ENCODE measurements at places on chromosomes 2 and 18. TPM values are rescaled to one million over a fixed set of nuclear protein-coding genes. Genes with fewer than 3 reads are reported as not detected.

The IL36G gene
- not detected for total RNA-seq

- H3K27me3 ChIP-seq = no peaks in the 10 kb centered on the region
- no peaks in the 10 kb centered on the region for H3K4me1 ChIP-seq
- H3K36me3 ChIP-seq = no peaks in the 10 kb centered on the region
- H3K27ac ChIP-seq = no peak overlapping the region
Measured at GRCh38 chr2:95068256-95068655, 42.7 kb downstream of the MAL start.

- H3K36me3 ChIP-seq = no peaks in the 10 kb centered on the region
- H3K4me3 ChIP-seq = no peak overlapping the region
- H3K4me1 ChIP-seq = no peaks in the 10 kb centered on the region
- H3K27ac ChIP-seq = no peak overlapping the region
- peak; percentile 22 for DNase-seq
Measured at GRCh38 chr2:134657650-134658250, 61.0 kb downstream of the TMEM163 start.

The CCT7 gene
- total RNA-seq = 362 TPM

GRCh38 chr2:223724861-223725260 lies 112.5 kb downstream of the AP1S3 start:
- peaks cover 30% of the 10 kb centered on the region for H3K4me1 ChIP-seq
- H3K27me3 ChIP-seq = no peaks in the 10 kb centered on the region
- peak overlapping the region; percentile 33 for H3K4me3 ChIP-seq
- peak overlapping the region; percentile 91 for H3K27ac ChIP-seq

- no peaks in the 10 kb centered on the region for H3K27me3 ChIP-seq
- no peak overlapping the region for H3K27ac ChIP-seq
- no peak for DNase-seq
- no peaks in the 10 kb centered on the region for H3K36me3 ChIP-seq
- H3K4me1 ChIP-seq = no peaks in the 10 kb centered on the region
- no peak overlapping the region for H3K4me3 ChIP-seq
Measured at GRCh38 chr2:80019571-80020460, 284.7 kb downstream of the LRRTM1 start.

- no peaks in the 10 kb centered on the region for H3K36me3 ChIP-seq
- no peaks in the 10 kb centered on the region for H3K4me1 ChIP-seq
- H3K4me3 ChIP-seq = no peak overlapping the region
- peaks cover 12% of the 10 kb centered on the region for H3K27me3 ChIP-seq
- H3K27ac ChIP-seq = no peak overlapping the region
- DNase-seq = no peak
Measured at GRCh38 chr2:98946855-98947254, 10.8 kb upstream of the CRACDL start.

The C2orf80 gene
- not detected for total RNA-seq

- no peaks in the 10 kb centered on the region for H3K27me3 ChIP-seq
- H3K4me1 ChIP-seq = no peaks in the 10 kb centered on the region
- no peak for DNase-seq
- H3K27ac ChIP-seq = no peak overlapping the region
Measured at GRCh38 chr2:15253835-15254286, 307.3 kb downstream of the NBAS start.

- H3K36me3 ChIP-seq = no peaks in the 10 kb centered on the region
- no peak overlapping the region for H3K4me3 ChIP-seq
- H3K27ac ChIP-seq = no peak overlapping the region
- no peaks in the 10 kb centered on the region for H3K4me1 ChIP-seq
Measured at GRCh38 chr2:69652206-69652605, 8.7 kb upstream of the AAK1 start.

DNA sequence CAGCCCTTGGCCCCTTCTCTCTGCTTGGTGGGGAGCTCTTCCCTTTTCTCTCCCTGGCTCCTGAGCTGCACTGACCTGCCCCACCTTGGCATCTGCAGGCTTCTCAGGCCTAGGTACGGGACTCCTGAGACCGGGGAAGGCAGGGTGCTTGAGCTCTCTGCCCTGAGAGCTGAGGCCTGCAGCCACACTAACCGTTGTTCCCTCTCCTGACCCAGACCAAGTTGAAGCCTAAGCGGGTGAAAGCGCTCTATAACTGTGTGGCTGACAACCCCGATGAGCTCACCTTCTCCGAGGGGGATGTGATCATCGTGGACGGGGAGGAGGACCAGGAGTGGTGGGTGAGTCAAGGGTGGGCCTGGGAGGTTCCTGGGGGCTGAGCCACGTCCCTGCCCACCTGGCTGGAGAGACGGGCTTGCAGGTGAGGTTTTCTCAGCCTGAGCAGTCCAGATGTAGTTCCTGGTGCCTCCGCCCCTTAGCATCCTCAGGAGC lies 22.2 kb downstream of the ITGB1BP1 start:
- no peak overlapping the region for H3K27ac ChIP-seq
- no peak for DNase-seq
- H3K4me3 ChIP-seq = no peak overlapping the region
- H3K4me1 ChIP-seq = no peaks in the 10 kb centered on the region
- H3K36me3 ChIP-seq = peaks cover 17% of the 10 kb centered on the region

The C2orf78 gene
- total RNA-seq = not detected

The PLCD4 gene
- total RNA-seq = 3.1 TPM

DNA sequence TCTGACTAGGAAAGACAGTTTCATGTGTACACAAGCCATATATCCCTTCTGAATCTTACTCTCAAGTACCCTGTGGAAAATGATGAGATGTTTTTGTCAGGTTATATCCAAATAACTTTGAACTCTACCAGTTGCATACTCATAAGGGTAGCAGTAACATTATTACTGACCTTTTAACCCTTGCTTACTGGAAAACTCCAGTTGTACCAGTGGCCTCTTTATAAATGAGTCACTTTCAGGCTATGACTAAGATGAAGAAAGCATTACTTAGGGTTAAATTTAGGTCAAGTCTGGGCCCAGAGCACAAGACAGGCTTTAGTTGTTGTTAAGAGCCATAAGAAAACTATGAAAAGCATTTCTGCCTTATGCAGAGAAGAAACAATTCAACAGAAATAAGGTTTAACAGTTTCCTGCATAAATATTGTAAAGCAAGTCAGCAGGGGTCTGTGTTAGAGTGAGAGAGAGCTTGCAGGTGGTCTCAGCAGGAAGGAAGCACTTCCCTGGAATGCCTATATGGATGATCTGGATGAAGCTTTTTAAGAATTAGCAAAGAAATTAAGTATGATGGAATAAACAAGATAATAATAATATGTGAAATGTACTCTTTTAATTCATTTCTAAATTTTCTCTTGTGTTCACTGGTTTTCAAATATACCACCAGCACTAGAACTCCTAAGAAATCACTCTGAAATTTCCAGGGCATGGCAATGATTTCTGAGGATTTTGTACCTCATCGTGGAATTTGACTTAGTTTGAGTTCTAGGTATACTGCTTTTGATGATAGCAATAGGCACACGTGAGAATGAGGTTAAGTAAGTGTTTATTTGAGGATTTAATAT lies 126.6 kb downstream of the UBE2E3 start:
- H3K27ac ChIP-seq = peak overlapping the region; percentile 46
- H3K27me3 ChIP-seq = no peaks in the 10 kb centered on the region
- H3K36me3 ChIP-seq = no peaks in the 10 kb centered on the region
- DNase-seq = peak; percentile 81
- no peak overlapping the region for H3K4me3 ChIP-seq

GRCh38 chr2:101330253-101330933 lies 21.9 kb upstream of the RNF149 start:
- peak; percentile 83 for DNase-seq
- no peaks in the 10 kb centered on the region for H3K27me3 ChIP-seq
- H3K36me3 ChIP-seq = no peaks in the 10 kb centered on the region

DNA sequence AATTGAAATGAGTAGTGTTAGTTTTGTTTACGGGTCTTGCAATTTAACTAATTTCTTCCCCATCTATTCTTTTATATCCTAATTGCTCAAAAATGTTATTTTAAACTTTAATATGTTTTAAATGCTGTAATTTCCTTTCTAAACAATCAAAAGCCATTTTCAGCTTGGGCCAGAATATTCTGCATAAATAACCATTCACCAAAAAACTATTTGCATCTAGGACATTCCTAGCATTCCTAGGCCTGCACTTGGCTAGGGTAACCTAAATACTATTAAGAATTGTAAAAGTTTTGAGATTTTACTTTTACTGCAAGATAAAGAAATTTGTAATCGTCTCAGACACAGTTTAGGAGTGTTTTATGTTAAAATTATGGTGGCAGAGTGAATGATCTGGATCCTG lies 7.8 kb upstream of the ETAA1 start:
- H3K27ac ChIP-seq = peak overlapping the region; percentile 85
- peak; percentile 69 for DNase-seq
- H3K27me3 ChIP-seq = no peaks in the 10 kb centered on the region
- no peaks in the 10 kb centered on the region for H3K36me3 ChIP-seq
- H3K4me1 ChIP-seq = peaks cover 30% of the 10 kb centered on the region
- no peak overlapping the region for H3K4me3 ChIP-seq

DNA sequence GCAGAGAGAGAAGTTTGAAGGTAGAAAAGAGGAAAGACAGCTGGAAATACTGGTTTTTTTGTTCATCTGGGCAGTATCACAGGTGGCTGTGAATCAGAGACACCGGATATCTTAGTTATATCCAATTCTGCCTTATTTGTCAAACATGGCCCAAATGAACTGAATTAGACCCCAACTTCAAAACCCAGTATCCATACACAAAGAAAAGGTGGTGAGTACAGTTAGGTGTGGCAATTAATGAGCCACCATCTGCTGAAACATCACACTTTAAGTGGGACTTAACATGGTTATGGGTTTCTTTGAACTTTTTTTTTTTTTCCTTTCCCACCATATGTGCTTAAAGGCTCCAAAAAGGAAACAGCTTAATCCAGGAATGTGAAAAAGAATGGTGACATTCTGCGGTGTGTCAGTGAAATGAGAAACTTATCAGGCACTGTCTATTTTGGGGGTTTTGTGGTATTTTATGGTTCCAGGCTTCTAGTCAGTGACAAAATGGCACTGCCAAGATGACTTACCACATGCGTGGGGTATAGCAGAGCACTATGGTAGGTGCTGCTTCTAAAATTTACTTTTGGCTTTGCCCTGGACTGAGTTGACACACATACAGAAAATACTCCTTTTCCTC lies 5.0 kb upstream of the TMEM178A start:
- no peak for DNase-seq
- no peak overlapping the region for H3K4me3 ChIP-seq
- peaks cover 11% of the 10 kb centered on the region for H3K27me3 ChIP-seq

- no peak overlapping the region for H3K4me3 ChIP-seq
- H3K36me3 ChIP-seq = no peaks in the 10 kb centered on the region
- no peak overlapping the region for H3K27ac ChIP-seq
- DNase-seq = peak; percentile 48
- H3K27me3 ChIP-seq = no peaks in the 10 kb centered on the region
Measured at GRCh38 chr2:31401580-31401979, 13.0 kb downstream of the XDH start.

The IL1F10 gene
- not detected for total RNA-seq

DNA sequence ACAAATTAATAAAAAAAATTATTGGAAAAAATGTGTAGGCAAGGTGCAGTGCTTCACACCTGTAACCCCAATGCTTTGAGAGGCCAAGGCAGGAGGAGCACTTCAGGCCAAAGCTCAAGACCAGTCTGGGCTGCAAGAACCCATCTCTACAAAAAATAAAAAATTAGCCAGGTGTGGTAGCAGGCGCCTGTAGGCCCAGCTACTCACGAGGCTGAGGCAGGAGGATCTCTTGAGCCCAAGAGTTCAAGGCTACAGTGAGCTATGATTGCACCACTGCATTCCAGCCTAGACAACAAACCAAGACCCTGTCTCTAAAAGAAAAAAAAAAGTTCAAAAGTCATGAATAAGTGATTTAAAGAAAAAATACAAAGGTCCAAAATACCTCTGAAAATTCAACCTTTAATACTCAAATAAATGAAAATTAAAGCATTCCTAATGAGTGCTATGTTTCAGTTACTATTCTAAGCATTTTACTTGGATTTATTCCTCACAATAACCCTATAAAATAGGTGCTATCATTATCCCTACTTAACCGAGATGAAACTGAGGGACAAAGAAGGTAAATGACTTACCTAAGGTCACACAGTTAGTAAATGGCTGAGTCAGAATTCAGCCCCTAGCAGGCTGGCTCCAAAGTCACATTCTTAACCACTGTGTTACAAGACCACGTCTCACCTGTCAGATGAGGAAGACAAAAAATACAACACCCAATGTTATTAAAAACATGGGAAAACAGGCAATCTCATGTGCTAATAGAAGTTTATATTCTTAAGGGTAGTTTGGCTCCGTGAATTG lies 36.4 kb upstream of the PCBP1 start:
- H3K27me3 ChIP-seq = no peaks in the 10 kb centered on the region
- H3K27ac ChIP-seq = no peak overlapping the region
- H3K36me3 ChIP-seq = peaks cover 3% of the 10 kb centered on the region
- no peak for DNase-seq

- no peak overlapping the region for H3K27ac ChIP-seq
- peaks cover 2% of the 10 kb centered on the region for H3K4me1 ChIP-seq
- H3K4me3 ChIP-seq = no peak overlapping the region
- peak; percentile 71 for DNase-seq
Measured at GRCh38 chr18:33231474-33232317, 208.8 kb downstream of the CCDC178 start.

DNA sequence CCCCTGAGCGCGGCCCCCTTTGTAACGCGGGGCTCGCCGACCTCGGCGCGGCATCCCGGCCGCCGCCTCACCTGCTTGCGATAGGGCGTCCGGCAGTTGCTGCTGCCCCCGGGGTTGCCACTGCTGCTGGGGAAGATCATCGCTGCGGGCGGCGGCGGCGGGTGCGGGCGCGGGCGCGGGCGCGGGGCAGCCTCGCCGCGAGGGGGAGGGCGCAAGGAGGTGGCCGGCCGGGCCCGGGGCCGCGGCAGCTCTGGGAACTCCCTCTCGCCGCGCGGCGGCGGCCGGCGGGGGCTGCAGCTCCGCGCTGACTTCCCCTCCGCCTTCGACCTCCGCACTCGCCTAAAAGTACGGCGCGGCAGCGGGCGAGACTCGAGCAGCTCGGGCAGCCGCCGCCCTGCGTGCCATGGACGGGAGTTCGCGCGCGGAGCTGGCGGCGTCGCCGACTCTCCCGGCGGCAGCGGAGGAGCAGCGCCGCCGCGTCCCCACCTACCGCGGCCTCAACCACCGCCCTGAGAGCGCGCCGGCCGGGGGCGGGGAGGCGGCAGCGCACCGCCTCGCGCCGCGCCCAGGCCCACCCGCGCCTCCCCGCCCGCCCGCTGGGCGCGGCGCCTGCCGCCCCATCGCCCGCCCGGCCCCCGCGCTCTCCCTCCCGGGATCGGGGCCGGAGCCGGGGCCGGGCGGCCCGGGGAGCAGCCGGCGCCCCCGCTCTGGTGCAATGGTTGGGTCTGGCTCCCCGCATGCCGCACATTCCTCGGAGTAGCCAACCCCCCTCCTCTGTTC lies 86.0 kb downstream of the RBMS1 start:
- peak overlapping the region; percentile 90 for H3K27ac ChIP-seq
- DNase-seq = peak; percentile 60
- H3K4me1 ChIP-seq = peaks cover 70% of the 10 kb centered on the region
- no peaks in the 10 kb centered on the region for H3K36me3 ChIP-seq
